ENCODE measurements at places on chromosomes 7 and 10.

DNA sequence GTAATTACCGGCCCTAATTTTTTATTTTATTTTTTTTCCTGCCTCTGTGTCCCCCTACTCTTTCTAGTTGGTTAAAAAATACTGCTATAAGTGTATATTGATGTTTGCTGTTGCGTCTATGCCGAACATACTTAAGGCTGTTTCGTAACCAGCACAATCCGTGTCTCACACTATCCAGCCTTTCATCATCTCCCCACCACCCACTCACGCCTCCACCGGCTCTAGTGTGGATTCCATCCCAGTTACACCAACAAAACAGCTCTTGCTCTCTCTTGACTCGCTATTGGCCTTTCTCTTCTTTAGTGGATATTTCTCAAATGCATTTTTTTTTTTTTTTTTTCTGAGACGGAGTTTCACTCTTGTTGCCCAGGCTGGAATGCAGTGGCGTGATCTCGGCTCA is 70.1 kb upstream of the CAMK1D start:
- DNase-seq: peak; percentile 84

GRCh38 chr7:76364198-76364584 is 5.4 kb upstream of the YWHAG start:
- DNase-seq: peak; percentile 88

- peak; percentile 21 for DNase-seq
Observed at GRCh38 chr7:121475806-121476205, 79.7 kb upstream of the FAM3C start.

DNA sequence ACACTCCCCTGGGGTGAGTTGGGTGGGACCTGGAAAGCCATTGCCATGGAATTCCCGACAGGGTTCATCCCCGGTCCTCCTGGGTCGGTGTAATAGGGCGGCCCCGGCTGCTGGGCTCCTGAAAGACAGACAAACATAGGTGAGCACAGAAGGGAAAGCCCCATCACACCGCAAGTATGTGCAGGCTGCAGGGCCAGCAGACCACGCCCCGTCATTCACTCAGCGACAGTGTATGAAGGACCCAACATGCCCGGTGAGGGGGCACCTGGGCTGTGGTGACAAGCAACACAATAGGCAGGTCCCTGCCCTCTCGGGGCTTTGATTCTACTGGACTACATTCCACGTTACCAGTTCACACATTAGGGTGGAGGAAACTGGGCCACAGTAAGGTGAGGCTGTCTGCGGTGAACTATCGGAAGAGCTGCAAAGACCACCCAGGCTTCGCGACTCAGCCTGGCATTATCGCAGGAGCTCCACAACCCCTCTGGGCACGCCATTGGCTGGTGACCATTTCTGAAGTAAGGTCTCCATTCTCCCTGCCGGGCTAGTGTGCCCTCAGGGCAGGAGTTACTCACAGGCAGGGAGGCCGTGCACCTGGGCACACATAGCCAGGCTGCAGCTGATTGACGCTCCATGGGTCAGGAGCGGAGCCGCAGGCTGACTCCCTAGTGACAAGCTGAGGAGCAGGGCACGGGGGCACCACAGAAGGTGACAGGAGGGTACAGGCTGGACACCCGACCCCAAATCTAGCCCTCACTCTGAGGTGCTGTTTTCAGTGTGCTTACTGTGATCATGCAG is 99.2 kb downstream of the VOPP1 start:
- DNase-seq: no peak
